ENCODE measurements at places on chromosomes 5 and 9. TPM values are rescaled to one million over a fixed set of nuclear protein-coding genes. Genes with fewer than 3 reads are reported as not detected.

DNA sequence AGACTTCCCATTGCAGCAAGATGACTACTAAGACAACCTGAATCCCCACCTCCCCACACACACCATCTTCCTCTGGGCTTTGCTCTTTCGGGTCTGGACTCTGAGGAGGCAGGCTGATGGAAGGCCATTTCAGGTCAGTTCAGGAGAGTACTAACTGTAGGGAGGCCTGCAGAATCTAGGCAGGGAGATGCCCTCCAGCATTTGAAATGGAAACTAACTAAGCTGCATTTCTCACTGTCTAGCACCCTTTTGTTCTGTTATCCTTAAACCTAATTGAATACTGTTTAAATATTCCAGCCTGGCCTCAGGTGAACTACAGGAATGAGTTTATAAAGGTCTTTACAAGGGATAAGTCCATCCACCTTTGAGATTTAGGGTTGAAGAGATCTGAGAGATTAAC is 4.9 kb upstream of the TBCA start:
- DNase-seq, result no peak

- DNase-seq, result peak; percentile 80
Observed at GRCh38 chr9:131276094-131276888, at the start of gene FAM78A. Gene FAM78A, minus strand, starts transcription at chr9:131276510. Its CDS starts 331 bp downstream, at chr9:131276179.

The SLC25A2 gene
- total RNA-seq, result not detected

DNA sequence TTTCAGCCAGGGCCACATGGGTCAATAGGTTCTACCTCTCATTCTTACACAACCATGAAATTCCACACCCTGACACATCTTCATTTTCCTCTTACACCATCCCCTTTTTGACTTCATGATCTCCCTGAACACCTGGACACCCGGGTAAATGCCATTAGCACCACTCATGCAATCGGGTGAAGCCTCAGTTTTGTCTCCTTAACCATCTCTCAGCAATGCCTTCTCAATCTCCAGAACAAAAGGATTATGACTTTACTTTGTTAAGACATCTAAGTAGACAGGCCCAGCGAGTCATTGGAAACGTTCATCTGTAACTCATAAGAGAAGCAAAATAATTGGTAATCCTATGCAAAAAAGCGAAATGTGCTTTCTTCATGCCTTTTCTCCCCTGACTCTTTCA is 49.9 kb downstream of the ADAMTS12 start:
- DNase-seq, result no peak

The GPR150 gene
- 0.13 TPM for total RNA-seq

GRCh38 chr5:64746446-64746845 is 22.0 kb downstream of the SREK1IP1 start:
- no peak for DNase-seq

DNA sequence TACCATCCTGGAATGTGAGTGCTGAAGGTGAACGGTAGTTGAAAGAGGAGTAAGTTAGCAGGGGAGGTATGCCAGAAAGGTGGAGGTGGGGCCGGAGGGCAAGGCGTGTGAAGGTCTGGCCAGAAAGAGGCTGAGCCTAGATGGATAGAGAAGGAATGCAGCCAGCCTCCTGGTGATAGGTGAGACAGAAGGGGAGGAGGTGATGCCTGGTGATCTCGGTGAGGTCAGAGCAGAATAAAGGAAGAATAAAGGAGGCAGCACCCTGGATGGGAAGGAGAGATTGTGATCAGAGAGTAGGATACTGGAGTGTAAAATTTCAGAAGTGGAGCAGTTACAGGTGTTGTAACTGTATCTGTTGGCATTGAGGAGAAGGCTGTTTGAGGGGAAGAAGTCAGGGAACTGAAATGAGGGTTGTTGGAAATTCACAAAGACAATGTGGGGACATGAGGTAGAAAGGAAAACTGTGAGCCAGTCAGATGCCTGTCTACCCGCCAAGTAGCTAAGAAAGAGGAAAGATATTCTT is 2.0 kb downstream of the GNG10 start:
- no peak for DNase-seq

The CLIC3 gene
- total RNA-seq, result 9.3 TPM

- DNase-seq, result no peak
Observed at GRCh38 chr9:22574740-22575139, 128.1 kb downstream of the DMRTA1 start.

DNA sequence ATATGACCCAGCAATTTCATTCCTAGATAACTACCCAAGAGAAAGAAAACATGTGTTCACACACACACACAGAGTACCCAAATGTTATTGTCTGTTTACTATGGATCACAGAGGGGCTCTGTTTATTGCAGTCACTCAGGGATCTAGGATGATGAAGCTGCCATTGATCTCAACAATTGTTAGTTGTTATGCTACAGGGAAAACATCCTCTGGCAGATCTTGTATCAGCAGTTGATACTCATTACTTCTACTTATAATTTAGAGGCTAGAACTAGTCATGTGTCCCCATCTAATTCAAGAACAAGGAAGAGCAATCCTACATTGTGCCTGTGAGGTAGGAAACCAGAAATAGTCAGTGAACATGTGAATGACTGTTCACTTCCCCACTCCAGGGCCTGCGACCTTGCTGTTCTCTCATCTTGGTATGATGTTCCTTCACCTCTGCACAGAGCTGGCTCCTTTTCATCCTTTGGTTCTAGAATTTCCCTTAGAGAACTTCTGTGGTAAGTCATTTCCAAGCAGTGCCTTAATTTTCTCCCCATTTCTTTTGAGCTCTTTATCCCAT is 30.3 kb downstream of the NMUR2 start:
- no peak for DNase-seq

DNA sequence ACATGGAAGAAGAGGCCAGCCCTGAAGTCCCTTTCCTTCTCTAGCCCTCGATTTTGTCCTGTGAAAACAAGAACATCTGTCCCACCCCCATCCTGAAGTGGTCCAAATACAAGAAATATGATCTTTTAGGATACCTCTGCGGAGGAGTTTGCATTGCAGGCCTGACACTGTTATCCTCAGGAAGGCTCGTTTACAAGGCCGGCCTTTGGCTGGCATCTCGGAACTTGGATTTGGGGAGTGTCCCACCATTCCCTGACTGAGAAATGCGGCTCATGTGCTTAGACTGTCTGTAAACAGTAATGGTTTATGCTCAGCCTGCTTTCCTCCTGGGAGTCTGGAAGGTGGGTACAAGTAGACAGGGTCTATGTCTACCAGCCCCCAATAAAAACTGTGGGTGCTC is 26.4 kb downstream of the WHRN start:
- DNase-seq, result no peak

The GADD45G gene
- 34.8 TPM for total RNA-seq

The PTGS1 gene
- total RNA-seq, result 2.0 TPM

DNA sequence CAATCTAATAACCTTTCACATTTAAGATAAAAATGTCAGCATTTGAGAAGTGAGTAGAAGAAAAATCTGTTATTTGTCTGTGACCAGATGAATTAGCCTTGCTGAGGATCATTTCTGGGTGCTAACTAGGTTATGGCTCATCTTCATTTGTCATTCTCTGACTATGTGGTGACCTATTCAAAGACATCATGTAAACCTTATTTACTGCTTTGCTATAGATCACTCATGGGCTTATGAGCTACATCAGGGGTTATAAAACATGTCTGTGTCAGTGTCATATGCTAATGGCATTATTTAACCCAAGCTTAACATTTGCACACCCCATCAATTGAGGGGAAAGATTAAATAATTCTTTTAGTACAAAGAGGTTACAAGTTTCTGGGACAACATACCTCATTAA is 555.5 kb upstream of the CYLC2 start:
- DNase-seq, result no peak

- no peak for DNase-seq
Observed at GRCh38 chr5:104541141-104541785, 978.7 kb upstream of the NUDT12 start.

- DNase-seq, result no peak
Observed at GRCh38 chr9:131611586-131612315, 66.4 kb downstream of the PRRT1B start.

The NUP155 gene
- 11.3 TPM for total RNA-seq

GRCh38 chr9:87461256-87461655 is 36.4 kb upstream of the DAPK1 start:
- no peak for DNase-seq

GRCh38 chr9:34463098-34463900 is 4.7 kb downstream of the DNAI1 start:
- DNase-seq, result no peak

Measured in heart left ventricle (tissue), 16 donors.